ENCODE measurements at places on chromosomes 1 and 21. TPM values are rescaled to one million over a fixed set of nuclear protein-coding genes. Genes with fewer than 3 reads are reported as not detected.

- DNase-seq = no peak
These were observed 24.0 kb downstream of the TENT5C start for GRCh38 chr1:117629625-117630422.

- no peak for DNase-seq
These were observed 34.1 kb downstream of the PDPN start for GRCh38 chr1:13617773-13618172.

GRCh38 chr21:42113926-42114409 is 42.9 kb downstream of the UMODL1 start:
- no peak for DNase-seq

- DNase-seq = no peak
These were observed 3.5 kb downstream of the C1orf159 start for GRCh38 chr1:1112237-1112985.

- DNase-seq = no peak
These were observed 29.4 kb downstream of the SPATA17 start for GRCh38 chr1:217660353-217661062.

The TNFRSF18 gene
- not detected for polyA plus RNA-seq

Data from right renal cortex interstitium (tissue), 3 donors.